ENCODE measurements at places on chromosomes 4 and X.

DNA sequence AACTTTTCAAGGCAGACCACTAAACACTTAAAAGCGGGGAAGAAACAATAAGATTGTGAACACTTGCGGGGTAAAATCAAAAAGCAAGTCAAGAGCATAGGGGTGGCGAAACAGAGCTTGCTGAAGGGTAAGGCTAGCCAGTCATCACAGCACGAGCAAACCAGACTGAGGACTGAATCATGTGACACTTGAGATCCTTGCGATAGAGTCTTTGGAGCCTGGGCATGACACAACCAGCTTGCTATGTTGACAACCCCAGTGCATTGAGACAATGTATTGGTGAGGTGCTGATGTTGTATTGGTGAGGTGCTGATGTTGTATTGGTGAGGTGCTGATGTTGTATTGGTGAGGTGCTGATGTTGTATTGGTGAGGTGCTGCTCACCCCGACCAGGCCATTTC lies 72.3 kb downstream of the SLIT2 start:
- DNase-seq: no peak

DNA sequence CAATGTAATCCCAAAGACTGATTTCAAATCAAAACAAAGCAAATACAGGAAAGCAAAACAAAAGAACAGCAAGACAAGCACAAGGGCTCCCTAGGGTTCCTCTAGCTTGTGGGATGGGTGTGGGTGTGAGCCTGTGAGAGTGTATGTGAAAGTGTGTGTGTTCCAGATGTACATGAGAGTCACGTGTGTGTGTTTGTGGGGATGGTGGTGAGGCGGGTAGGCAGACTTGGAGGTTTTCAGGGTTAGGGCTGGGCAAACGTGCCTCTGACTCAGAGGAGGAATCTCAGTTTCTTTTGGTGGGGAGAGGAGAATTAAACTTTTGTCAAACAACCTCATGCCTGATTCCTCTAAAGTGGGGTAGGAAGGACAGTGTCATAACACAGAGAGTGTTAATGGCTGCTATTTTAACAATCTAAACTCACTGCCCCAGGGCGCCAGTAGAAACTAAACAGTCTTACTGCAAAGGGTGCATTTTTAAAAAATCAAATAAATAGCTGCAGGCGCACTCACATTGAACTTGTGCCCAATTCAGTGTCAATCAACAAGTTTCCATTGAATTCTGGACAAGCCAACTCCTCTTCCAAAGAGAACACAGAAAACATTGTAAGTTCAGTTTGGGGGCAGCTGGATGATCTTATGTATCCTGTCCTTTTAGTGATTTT lies 51.8 kb downstream of the CHRDL1 start:
- no peak for DNase-seq

DNA sequence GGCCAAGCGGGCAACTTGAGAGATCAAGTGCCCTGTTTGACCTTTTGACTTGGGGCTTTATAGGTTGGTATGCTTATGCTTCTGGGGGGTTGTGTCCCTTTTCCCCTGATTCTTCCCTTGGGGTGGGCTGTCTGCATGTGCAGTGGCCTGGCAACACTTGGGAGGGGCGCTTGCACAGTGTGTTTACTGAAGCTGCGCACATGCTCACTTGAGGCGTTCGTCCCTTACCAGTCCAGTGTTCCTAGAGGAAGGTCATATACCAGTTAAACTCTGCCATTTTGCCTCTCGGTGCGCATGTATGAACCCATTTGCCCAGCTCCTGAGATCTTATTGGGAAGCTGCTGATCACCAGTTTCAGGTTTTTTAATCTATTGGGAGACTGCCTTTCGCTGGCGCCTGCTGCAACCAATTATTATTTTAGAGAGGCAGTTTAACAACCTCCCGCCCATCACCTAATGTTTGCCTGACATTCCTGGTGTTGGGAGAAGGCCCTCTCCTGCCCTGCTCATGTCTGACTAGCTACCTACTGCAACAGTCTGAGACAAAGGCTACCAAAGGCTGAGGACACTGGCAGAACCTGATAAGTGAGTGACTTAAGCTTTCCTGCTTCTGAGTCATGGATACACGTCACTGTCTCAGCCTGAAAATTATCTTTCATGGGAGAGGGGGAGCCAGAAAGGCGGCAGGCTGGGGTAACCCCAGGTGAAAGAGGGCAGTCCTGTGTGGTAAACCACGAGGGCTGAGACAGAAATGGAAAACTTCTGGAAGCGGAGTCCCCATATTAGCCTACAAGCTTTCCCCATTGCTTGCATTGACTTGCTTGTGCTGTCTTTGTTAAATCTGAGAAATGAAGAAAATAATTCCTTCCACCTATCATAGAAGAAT lies 97.6 kb downstream of the CPE start:
- no peak for DNase-seq

- no peak for DNase-seq
Observed at GRCh38 chr4:13496605-13497004, 12.5 kb upstream of the RAB28 start.

DNA sequence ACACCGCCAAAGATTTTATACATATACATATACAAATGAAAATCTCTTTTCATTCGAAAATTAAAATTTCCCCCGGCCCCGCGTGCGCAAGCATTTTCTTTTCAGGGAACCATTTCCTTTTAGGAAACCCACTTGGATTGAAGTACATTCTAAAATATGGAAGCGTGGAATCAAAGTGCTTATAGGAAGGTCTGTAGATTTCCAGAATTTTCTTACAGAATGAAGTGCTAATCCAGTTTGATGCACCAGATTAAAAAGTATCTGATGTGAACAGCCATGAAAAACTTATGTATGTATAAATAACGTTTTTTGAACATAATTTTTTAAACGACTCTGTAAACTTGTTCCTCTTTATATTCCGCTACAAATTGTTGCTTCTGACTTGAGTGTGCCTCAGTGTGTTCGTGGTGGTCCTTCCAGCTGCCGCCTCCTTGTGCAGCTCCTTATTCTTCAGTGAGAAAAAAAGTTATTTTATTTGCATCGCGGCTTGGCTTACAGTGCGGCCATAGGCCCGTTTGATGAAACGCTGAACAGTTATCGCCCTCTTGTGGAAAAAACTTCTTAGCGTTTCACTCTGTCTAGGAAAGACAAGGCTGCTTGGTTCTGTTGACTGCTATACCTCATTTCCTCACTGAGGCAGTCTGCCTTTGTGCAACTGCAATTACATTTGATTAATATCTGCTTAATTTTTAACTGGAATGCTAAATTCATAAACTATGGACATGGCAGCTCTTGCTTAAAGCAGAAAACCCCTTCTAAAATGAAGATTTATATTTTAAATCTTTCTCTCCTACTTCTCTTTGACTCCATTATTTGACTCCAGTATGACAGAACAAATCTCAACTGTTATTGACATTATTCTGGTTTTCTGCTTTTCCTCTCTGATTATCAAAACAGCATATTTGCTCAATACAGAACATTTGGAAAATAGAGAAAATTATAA lies 4.7 kb upstream of the NKX6-1 start:
- peak; percentile 51 for DNase-seq

- DNase-seq: no peak
Observed at GRCh38 chr4:53688186-53688790, 97.0 kb upstream of the LNX1 start.

- no peak for DNase-seq
Observed at GRCh38 chrX:123324625-123325024, 140.5 kb downstream of the GRIA3 start.

GRCh38 chr4:170247596-170247995 lies 157.8 kb upstream of the AADAT start:
- DNase-seq: no peak

- DNase-seq: no peak
Observed at GRCh38 chr4:6292376-6293096, 22.9 kb downstream of the WFS1 start.

DNA sequence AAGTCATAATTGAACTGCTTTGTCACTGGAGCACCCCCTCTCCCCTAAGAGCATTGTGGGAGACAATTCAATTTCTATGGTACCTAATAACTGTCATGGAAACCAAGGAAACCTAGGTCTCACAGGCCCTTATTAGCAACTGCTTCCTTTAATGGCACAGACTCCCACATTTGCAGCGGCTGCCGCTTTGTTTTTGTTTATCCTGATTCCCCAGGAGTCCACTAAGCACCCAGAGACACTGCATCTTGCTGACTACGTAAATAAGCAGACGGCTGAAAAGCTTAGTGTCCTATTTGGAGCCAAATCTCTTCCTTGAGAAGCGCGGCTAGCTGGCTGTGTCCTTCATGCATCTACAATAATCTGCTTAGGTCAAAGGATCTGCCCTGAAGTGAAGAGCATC lies 494.4 kb downstream of the TMA16 start:
- no peak for DNase-seq

DNA sequence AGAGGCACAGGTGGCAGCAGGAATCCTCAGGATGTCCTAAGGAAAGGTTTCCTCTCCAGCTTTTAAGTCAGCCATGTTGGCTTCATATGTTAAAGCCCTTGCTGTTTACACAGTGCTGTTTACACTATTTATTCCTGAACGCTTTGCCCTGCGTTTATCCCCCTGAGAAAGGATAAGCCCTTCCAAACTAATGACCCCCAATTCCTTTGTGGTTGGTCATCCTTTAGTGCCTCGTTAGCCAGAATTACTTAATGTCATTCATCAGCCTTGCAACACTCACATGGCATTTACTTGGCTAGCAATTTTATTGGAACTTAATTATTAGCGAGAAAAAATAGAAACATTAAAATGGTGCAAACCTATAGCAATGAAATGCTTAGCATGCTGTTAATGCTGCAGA lies 23.8 kb downstream of the VCX2 start:
- DNase-seq: peak; percentile 1

GRCh38 chr4:96228463-96228862 lies 388.6 kb downstream of the PDHA2 start:
- no peak for DNase-seq

GRCh38 chr4:107115185-107115847 lies 79.2 kb upstream of the DKK2 start:
- DNase-seq: peak; percentile 72

DNA sequence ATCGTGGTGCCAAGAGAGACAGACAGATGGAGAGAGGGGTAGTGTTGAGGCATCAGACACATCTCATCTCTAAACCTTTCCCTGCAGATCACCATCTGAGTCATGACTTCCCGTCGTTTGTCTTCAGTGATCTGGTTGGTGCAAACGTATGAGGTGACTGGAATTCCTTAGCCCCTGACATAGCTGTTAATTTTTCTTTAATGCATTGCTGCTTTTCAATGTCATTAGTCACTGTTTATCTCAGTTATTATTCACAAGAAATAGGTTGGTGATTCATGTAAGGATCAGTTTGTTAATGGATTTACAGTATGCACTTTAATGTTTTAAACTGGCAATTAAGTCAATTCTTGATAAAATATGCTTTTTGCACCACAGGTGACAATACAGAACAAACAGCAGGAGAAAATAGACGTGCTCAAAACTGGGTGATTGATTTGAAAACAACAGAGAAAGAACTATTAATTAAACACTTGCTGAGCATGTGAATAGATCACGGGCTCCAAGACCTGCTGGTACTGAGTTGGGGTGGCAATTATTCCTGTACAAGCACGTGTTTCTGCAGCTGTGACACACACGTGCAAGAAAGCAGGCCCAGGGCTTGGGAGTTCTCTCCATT lies 1.3 kb upstream of the TMEM154 start:
- DNase-seq: no peak

DNA sequence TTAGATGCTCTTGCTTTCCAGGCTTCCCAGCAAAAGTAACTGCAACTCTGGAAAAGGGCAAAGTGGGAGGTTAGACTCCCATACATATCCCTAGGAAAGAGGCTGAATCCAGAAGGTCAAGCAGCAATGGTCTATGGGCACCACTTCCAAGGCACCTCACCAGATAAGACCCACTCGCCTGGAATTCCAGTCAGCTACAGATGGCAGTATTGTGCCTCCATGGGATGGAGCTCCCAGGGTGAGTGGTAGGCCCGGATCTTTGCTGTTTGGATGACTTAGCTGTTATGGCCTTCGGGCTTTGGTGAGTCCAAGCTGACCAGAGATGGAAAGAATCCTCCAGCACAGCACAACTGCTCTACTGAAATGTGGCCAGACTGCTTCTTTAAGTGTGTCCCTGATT lies 688.0 kb downstream of the PCDH19 start:
- no peak for DNase-seq

- no peak for DNase-seq
Observed at GRCh38 chr4:40702800-40703151, 47.0 kb upstream of the NSUN7 start.

DNA sequence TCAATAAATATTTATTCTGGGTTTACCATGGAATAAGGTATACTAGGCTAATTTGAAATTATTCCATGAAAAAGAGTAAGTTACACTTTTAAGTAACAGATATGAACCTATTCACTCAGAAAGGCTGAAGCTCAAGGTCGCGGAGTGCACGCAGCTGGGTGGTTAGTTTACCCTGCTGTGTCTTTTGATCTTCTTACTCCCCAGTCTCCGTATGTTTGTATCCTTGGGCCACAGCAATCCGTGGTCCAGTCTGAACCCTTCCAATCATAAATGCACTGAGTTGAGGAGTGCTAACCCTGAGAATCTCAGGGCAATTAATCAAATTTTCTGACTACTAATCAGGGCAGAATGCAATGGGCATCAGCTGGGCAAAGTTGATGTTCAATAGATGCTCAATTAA lies 33.9 kb downstream of the RPS3A start:
- no peak for DNase-seq

- no peak for DNase-seq
Observed at GRCh38 chr4:63529581-63530337, 879.5 kb downstream of the TECRL start.

GRCh38 chr4:108570993-108571569 lies 49.3 kb upstream of the RPL34 start:
- DNase-seq: no peak

DNA sequence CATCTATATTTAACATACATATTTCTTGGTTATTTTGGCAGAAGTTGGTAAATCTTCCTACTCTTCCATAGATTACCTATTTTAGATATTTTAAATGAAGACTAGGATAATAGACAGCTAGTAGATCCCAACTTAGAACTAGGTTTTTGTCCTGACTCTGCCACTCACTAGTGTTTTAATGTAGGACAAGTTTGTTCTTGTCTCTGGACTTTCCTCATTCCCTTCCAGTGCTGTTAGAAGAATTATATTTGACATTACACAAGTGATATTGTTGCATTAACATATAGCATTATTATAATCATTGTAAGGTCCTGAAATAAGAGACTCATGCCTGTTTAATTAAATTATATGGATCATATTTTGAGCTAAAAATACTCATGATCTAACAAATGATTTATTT lies 24.1 kb upstream of the ALB start:
- no peak for DNase-seq

- peak; percentile 75 for DNase-seq
Observed at GRCh38 chr4:28092610-28093009, 1232.0 kb downstream of the STIM2 start.

DNA sequence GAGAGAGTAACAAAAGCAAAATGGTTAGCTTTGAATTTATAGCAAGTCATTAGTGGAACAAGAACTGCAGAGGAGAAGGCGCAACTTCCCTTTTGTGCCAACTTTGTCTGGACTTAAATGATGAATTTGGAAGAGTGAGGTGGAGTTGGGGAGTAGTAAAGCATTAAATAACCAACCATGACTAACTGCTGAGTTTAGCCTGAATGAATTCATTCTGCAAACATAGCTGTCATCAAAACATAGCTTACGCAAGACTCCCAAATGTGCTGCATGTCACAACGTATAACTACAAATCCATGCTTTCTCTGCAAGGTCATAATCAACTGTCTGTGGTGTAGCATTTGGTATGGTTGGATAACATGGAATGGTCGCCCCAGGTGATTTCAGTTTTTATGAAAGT lies 75.9 kb upstream of the RPL34 start:
- DNase-seq: no peak

Measured in NCI-H1930 (cell line).